Smooth muscle cell of the brain vasculature (primary cell): ENCODE measurements at places on chromosomes 4 and X.

GRCh38 chr4:108155373-108155772, 13.4 kb downstream of the LEF1 start:
- DNase-seq, result no peak

- no peak for DNase-seq
Observed at GRCh38 chr4:101014417-101014816, 332.9 kb downstream of the PPP3CA start.

DNA sequence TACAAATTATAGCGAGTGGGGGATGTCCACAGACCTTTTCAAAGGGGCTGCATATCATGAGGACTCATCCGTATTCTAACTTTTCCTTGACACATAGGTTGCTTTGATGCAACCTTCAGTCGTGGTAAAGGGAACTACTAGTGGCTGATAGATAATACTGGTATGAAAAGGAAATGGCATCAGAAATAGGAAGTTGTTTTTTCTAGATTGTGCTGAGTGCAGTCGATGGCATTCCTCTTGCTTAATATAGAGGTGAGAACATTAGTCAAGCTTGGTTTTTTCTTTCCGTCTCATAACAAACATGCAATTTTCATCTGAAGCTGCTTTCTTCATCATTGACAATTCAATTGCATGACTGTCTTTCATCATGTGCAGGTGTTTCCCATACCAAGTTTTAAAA, 16.6 kb downstream of the ENPEP start:
- no peak for DNase-seq

- DNase-seq, result no peak
Observed at GRCh38 chr4:183388021-183388420, 56.4 kb upstream of the CDKN2AIP start.

DNA sequence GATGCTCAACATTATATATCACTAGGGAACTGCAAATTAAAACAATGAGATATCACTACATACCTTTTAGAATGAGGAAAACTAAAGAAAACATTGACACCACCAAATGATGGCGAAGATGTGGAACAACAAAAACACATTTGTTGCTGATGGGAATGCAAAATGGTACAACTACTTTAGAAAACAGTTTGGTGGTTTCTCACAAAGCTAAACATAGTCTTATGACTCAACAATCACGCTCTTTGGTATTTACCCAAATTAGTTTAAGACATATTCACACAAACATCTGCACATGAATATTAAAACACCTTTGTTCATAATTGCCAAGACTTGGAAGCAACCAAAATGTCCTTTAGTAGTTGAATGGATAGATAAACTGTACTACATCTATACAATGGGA, 53.2 kb downstream of the USO1 start:
- no peak for DNase-seq

DNA sequence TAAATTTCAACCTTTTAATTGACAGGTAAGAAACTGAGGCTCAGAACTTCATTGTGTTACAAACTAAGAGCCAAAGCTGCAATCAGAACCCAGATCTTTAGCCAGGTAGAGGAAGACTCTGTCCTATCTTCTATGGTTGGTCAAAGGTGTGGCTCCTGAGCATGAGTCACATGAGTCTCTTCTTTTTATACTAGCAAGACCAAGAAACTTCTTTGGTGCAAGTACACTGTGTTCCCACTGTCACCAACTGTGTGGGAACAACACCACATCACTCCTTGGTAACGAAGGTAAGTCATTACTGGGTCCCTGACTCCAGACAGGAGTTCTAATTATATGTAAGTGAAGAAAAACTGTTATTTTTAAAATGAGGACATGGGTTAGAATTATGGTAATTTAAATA, 290.1 kb downstream of the INPP4B start:
- no peak for DNase-seq

- no peak for DNase-seq
Observed at GRCh38 chr4:23966725-23967124, 76.9 kb upstream of the PPARGC1A start.

DNA sequence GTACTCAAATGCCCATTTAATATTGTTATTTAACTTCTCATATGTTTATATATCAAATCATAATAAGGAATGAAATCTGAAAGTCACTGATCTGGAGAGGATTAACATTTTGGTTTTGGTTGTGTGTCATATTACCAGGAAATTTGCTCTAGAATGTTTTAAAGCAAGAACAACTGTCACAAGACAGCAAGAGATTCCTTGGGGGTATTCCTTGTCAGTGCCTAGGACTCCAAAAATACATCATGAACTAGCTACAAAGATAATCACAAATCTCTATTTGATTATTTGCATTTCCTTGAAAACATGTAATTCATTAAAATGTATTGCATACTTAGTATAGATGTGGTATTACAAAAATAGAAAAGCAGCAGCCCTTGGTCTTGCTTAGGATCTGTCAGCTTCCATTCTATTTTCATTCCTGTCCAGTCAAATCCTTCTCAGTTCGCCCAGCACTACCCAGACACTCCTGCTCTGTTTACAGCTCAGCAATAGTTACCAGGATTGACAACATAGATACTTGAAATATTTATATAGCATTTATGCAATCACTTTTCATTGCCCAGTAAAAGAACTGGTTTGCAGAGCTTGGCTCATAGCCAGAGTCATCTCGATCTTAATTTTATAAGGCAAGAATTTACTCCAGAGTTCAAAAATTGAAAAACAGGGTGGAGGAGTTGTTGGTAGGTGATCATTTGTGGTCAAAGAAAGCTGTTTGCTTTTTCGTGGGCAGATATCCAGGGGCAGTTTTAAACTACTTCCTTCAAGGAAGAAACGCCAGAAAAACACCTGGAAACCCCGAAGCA, 9.2 kb upstream of the BMP3 start:
- DNase-seq, result no peak

- no peak for DNase-seq
Observed at GRCh38 chr4:119152741-119153140, 17.1 kb downstream of the MYOZ2 start.
